NCI-H2081 treated with DMSO at 0.1 percent for 48 hours (cell line): ENCODE measurements at places on chromosomes 1 and 21.

DNA sequence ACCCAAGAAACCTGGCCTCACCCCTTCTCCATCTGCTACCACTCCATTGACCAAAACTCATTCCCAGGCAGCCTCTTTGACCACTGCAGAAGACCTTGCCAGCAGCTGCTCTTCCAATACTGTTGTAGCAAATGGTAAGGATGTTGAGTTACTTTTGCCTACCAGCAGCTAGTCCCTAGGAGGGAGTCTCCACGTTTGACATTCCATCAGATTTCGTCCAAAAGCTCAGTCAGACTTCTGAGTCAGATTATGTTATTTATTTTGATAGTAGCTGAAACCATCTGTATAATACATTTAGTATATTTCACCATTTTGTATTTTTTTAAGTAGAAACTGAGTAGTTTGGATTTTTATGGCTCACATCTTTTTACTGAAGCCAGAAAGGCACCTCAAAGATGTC lies 51.5 kb upstream of the WNT2B start:
- DNase-seq = no peak

DNA sequence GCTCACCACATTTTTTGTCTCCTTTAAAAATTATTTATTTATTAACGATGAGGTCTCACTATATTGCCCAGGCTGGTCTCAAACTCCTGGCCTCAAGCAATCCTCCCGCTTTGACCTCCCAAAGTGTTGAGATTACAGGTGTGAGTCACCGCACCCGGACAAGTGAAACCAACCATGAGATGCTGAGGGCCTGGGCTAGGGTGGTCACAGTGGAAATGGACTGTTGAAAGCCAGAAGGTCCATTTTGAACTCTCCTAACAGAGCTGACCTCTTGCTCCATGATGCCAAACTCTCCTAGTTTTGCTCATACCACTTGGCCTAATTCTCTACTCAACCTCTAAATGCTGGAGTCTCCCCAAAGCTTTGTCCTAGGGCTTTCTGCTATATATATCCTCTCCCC lies 109.1 kb downstream of the SLC45A1 start:
- DNase-seq = no peak

- DNase-seq = no peak
Observed at GRCh38 chr1:153577624-153578051, 12.0 kb upstream of the S100A2 start.

- no peak for DNase-seq
Observed at GRCh38 chr1:110438893-110439292, 12.1 kb upstream of the PROK1 start.

DNA sequence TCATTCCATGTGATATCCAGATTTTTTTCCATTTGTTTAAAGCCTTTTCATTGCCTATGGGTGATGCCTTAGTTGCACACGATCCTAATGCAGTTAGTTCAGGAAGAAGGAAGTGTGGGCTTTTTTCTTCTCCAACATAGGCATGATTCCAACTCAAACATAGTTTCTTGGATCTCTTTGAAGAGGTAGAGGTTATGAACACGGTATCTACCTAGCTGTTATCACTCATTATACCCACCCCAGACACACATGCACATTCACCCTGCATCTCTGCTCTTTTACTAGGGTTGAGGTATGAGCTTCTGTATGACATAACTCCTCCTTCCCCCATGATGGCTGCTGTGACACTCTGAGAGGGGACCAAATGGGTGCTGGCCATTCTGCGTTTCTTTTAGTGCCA lies 122.1 kb upstream of the ZNF648 start:
- no peak for DNase-seq

DNA sequence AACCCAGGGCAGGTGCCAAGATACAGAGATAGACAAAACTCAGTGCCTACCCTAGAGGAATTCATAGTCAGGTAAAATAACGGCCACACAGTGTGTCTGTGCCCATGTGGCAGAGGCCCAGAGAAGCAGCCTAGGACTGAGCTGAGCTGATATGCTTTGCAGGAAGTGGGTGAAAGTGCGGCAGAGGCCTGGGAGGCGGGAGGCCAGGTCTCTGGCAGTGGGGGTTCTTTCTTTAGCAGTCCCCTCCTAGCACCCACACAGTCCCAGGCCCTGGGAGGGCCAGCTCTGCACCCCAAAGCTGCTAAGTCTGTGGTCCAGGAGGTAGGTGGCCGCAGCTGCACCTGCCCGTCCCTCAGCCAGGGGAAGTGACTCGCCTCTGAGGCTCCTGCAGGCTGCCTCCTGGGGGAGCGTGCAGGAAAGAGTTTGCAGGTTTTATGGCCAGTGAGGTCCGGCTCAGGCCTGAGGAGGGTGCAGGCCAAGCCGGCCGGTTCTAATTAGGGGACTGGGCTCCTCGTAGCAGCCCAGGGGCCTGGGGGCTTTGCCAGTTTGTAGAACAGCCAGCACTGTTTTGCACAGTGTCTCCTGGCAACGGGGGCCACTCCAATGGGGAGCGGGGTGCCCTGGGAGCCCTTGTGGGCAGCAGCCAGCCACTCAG lies 107.9 kb downstream of the SPSB1 start:
- DNase-seq = no peak

DNA sequence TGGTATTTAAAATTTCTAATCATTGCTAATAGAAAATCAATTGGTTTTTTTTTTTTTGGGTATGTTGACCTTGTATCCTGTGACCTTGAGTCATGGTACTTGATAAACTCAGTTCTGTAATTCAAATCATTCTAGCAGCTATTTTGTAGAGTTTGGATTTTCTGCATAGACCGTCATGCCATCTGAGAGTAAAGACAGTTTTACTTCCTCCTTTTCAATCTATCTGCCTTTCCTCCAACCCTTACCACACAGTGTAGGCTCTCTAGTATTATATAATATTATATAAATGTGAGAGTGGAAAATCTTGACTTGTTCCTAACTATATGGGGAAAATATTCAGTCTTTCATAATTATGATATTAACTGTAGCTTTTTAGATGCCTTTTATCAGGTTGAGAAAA lies 7.0 kb downstream of the TDRD5 start:
- no peak for DNase-seq

- no peak for DNase-seq
Observed at GRCh38 chr1:232853994-232854797, 49.0 kb downstream of the MAP10 start.

DNA sequence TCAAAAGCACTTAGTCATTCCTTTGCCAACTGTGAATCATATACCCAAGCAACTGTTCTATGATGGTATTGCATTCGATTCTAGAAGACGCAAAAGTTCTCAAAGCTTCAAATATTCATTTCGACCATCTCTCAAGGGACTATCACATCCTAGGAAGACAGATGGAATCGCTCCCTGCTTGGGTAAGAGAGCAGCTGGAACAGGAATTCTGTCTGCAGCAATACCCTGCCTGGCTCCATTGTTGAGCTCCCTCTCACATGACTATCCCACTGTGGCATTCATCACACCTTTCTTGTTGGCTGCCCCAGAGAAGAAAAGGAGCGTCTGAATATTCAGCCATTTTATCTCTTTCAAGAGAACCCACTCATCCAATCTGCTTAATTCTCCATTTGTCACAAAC lies 397.7 kb downstream of the NTNG1 start:
- no peak for DNase-seq

DNA sequence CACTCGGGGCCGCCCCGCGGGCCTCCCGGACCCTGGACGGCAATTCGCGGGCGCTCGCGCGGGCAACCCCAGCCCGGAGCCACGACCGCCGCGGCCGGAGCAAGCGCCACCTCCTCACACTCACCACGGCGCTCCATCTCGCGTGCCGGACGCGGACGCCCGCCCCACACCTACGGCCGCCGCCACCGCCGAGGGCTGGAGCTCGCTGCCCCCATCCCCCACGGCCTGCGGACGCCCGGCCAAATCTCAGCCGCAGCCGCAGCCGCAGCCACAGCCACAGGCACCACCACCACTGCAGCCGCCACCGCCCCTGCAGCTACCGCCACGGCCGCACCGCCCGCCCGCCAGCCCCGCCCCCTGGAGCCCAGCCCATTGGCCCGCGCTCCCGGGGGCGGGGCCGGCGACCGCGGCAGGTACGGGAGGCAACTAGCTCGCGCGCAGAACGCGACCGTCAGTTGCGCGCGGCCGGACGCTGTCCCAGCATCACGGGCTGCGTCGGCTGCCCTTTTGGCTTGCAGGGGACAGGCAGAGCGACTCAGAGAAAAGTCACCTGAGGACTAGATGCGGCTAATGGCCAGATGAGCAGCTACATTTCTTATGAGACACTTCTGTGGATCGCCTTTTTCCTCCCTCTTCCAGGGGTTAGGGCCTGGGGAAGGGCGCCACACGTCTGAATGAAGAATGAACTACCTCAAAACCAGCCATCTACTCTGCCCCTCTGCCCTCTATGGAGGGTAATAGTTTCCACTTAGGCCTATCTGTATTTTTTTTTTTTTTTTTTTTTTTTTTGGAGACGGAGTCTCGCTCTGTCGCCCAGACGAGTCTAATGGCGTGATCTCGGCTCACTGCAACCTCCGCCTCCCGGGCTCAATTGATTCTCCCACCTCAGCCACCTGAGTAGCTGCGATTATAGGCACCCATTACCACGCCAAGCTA lies at the start of gene ARHGAP29:
Gene ARHGAP29, minus strand, starts transcription at position 294 of the 936 bp plus-strand sequence. CDS start 5,973 bp downstream, outside the sequence.
- DNase-seq = no peak

- no peak for DNase-seq
Observed at GRCh38 chr1:160884579-160884978, 401 bp downstream of the ITLN1 start.

GRCh38 chr1:155006601-155007101 lies 4.0 kb downstream of the ZBTB7B start:
- no peak for DNase-seq

DNA sequence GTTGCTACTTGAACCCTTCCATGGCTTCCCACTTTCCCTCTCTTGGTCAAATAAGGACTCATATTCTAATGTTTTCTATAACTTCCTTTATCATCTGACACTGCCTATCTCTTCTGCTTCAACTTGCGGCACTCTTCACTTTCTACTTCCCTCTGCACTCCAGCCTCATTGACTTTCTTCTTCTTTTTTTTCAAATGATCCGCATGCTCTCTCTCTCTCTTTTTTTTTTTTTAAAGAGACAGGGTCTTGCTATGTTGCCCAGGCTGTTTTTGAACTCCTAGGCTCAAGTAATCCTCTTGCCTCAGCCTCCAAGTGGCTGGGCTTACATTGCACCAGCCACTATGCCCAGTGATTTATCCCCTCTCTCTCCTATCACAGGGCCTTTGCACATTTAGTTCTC lies 7.3 kb upstream of the IL10 start:
- no peak for DNase-seq

GRCh38 chr1:114094675-114095074 lies 59.0 kb downstream of the SYT6 start:
- DNase-seq = no peak

GRCh38 chr21:34130716-34130985 lies 57.3 kb downstream of the MRPS6 start:
- no peak for DNase-seq

DNA sequence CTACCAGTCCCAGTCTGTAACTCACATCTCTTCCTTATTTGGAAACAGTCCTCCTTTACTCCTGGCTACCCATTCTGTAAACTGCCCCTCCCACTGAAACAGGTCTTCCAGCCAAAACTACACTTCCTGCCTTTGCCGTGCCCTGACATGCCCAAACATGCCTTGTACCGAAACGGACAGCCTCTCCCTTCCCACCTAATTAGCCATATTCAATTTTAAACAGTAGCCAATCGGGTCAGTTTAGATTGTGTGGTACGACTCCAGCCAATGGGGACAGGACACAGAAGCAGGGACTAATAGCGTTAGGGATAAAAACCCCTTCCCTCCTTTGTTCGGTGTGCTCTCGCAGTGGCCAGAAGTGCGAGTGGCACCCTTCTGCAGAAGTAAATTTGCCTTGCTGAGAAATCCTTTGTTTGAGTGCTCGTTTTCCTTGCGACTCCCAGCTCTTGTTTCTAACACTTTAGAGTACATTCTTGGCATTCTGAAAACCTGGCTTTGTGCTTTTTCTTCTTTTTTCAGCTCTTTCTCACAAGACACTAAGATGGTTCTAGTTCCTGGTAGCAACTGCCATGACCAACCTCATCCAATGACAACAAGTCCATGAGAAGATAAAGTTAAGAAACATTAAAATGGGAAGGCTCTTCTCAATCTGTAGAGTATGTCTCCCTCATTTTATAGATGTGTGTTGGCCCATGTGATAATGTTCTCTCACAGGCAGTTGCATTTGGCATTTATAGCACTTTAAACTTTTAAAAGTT lies 325.1 kb upstream of the GREM2 start:
- DNase-seq = no peak

- DNase-seq = peak; percentile 48
Observed at GRCh38 chr1:205321162-205321958, at the start of gene NUAK2. NUAK2 (minus strand) TSS chr1:205321745; CDS start chr1:205321628, 117 bp downstream.
